ENCODE measurements at places on chromosomes 16 and 17. TPM values are rescaled to one million over a fixed set of nuclear protein-coding genes. Genes with fewer than 3 reads are reported as not detected.

- no peaks in the 10 kb centered on the region for H3K27me3 ChIP-seq
- no peaks in the 10 kb centered on the region for H3K4me1 ChIP-seq
- peaks cover 26% of the 10 kb centered on the region for H3K36me3 ChIP-seq
These were observed 93.4 kb downstream of the NCOR1 start for GRCh38 chr17:16121915-16122314.

DNA sequence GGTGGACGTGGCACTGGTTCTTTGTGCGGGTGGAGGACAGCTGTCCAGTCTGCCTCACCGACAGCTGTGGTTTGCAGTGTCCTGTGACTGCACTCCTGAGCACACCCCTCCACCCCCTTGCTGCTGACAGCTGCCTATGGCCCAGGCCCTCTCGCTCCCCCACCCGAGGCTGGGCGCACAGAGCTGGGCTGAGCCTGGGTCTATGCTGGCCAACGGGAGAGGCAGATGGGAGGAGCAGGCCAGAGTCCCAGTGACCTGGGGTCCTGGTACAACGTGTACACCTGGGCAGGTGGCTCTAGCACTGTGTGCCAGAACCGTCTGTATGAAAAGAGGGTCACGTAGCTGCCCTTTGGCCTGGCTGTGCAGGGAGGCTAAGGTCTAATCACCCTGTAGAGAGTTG, 30.5 kb downstream of the BAIAP2 start:
- H3K27me3 ChIP-seq: no peaks in the 10 kb centered on the region
- peaks cover 34% of the 10 kb centered on the region for H3K4me1 ChIP-seq
- H3K36me3 ChIP-seq: no peaks in the 10 kb centered on the region
- H3K27ac ChIP-seq: peak overlapping the region; percentile 87

DNA sequence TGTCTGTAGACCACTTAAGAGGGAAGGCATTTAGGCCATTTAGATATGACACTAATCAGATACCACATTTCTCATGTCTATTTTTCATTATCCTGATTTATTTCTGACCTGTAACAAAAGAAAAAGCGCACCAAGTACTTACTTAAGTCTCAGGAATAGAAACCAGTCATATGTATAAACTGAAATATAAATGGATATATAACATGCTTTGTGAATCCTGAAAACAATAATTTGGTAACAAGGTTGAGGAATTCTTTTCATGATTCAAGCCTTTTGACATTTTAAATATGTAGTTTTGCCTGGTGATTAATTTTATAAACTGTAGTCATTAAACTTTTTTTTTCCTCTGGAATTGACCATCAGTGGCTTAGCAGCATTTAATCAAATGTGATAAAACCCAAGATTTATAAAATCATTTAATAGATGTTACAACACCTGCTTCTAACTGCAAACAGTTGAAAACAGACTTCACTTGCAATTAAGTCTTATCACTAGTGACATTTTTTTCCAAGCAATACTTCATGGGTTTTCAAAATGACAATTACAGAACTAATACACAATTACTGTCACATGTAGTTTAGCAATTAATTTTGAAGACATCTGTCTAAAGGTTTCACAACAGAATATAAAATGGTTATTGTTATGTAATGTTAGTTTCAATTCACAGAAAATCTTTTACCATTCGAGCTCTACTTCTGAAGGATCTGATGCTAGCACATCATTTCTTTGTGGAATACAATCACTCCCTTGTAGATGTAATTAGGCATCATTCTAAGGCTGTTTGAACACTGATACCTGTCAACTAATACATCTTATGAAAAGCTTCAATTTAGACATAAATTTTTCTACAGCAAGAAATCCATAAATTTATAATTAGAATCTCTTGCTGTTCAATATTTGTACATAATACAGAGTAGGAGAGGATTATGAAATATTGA, 110.3 kb downstream of the TOX3 start:
- H3K27ac ChIP-seq: no peak overlapping the region
- H3K4me1 ChIP-seq: no peaks in the 10 kb centered on the region
- H3K36me3 ChIP-seq: no peaks in the 10 kb centered on the region

Gene SLC5A2
- total RNA-seq: not detected

Gene EVI2A
- total RNA-seq: 16.1 TPM

Gene CUEDC1
- 25.6 TPM for total RNA-seq
